Thymus (tissue), 14 donors: ENCODE measurements at places on chromosomes 5 and 9. TPM values are rescaled to one million over a fixed set of nuclear protein-coding genes. Genes with fewer than 3 reads are reported as not detected.
A peak's percentile ranks its signal among the peaks of the same experiment; 100 is the strongest.

DNA sequence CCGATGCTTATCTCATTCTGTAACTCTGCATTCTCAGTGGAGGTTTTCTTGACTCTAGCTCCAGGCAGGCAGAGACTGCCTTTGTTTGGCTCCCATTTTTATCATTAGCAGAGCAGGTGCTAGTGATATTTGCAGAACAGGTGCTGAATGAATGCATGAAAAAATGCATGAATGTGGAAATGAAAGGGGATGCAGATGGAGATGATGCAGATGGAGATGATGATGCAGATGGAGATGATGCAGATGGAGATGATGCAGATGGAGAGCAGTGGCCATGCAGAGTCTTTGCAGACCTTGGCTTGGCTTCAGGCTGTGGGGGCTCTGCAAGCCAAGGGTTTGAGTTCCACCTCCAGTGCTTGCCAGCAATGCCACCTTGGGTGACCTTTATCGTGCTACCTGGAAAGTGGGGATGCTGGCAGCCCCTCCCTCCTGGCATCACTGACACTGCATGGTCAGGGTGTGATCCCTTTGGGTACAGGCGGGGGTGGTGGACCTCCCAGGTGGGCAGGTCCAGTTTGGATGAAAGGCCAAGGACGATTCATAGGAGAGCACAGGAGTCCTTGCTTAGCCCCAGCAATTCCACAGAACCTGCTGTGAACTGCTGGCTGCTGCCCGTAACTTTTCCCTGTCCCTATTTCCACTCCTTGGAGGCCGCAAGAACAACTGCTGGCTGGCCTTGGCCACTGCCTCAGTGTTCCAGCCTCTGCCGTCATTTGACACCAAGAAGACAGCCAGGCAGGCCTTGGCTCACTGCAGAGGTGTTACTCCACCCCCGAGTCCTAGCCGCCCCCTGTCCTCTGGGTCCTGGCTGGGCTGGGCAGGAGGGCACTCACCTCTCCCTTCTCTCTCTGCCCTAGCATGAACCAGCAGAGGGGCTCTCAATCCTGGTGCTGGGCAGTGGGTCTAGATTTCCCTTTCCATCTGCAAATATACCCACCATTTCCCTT is 33.0 kb downstream of the ERGIC1 start:
- DNase-seq: no peak

DNA sequence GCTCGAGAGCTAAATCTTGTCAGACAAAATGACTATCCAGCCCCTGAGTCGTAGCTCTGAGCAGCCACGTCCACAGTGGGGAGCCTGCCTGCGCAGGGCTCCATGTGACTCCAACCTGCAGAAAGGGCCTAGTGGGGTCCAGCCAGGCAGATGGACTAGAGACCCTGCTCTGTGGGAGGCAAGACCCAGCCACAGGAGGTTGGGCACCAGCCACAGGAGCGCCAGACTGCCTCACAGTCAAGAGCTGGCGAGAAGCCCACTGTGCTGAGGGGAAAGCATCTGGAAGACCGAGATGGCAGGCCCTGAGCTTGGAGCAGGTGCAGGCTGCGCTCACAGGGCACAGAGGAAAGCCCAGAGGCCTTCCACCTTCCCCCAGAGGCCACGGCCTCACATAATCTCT is 61.4 kb downstream of the C5orf15 start:
- DNase-seq: no peak

DNA sequence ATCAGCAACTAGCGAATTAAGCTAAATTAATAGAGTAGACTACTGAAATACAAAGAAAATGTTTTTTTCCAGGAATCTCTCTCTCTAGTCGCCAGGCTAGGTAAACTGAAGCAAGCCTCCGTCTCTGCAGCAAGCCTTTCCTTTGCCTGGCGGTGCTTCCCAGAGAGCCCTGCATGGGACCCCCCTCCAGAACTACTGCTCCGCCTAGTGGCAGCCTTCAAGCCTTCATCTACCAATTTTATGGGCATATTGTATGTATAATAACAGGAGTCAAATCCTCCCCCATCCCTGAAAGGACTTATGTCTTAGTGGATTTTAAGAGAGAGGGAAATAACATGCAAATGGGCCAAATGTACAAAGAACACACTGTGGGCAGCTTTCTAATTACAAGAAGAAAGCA is 241.9 kb downstream of the SAXO1 start:
- no peak for DNase-seq

GRCh38 chr9:109372246-109372645 is 51.4 kb upstream of the EPB41L4B start:
- DNase-seq: no peak

DNA sequence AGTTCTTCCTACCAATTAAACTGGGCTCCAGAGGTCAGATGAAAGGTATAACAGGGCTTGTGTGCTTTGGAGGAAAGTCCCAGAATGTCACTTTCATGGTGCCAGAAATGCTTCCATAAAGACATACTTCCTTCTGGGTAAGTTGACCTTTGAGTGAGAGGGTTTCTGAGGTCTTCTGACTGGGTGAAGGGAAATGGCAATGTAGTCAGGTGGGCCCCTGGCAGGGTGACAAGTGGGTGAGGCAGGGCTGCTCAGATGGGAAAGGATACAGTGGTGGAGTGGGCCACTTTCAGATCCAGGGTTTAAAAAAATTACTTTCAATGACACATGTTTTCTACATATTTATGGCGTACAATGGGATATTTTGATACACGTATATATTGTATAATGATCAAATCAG is 136.5 kb upstream of the PITX1 start:
- no peak for DNase-seq

GRCh38 chr9:131554843-131555351 is 9.6 kb downstream of the PRRT1B start:
- no peak for DNase-seq

DNA sequence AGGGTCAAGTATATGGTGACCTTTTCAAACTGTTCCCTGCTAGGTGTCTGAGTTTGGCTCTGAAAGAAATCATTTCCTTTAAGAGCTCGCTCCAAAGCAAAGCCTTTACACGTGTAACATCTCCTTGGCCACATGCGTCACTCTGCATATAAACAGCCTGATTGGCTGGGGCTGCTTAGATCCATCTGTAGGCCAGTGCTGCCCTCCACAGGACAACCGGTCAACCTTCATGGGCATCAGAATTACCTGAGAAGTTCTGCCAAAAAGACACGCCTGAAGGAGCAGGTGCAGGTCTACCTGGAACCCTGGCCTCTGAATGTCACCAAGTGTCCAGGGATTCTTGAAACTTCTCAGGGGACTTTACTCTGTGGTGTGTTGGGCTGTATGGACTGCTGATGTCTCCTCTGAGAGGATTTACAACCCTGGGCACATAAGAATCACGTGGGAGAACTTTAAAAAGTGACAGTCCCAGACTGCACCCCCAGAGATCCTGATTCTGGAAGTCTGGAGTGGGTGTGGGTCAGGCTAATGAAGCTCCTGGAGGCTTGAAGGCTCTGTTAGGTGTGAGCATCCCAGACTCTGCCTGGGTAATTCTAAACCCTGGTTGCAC is 497.6 kb downstream of the GADD45G start:
- DNase-seq: peak; percentile 52

DNA sequence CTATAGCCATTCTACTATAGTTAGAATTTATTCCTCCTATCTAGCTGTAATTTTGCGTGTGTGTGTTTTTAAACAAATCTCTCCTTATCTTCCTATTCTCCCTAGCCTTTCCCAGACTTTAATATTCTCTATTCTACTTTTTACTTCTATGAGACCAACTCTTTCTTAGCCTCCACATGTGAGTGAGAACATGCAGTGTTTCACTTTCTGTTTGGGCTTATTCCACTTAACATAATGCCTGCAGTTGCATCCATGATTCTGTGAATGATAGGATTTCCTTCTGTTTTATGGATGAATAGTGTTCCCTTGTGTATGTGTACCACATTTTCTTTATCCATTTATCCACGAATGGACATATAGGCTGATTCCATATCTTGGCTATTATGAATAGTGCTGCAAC is 192.3 kb upstream of the TLX3 start:
- no peak for DNase-seq

DNA sequence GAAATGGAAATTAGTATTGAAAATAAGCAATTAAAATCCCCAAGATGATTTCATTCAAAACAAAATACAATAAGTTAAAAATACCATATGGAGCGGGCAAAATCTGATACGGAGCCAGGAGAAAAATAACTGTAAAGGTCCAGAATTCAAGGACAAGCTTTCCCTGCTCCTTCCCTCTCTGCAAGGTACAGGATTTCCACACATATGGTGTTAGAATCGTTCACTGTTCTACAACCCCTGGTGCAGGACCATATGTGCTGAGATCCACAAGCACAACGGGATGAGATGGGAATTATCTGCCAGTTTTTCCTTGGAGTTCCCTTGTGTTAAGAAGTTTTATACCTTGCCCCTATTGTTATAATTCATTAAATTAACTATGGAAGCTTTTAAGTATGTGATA is 94.7 kb upstream of the DMAC1 start:
- no peak for DNase-seq

DNA sequence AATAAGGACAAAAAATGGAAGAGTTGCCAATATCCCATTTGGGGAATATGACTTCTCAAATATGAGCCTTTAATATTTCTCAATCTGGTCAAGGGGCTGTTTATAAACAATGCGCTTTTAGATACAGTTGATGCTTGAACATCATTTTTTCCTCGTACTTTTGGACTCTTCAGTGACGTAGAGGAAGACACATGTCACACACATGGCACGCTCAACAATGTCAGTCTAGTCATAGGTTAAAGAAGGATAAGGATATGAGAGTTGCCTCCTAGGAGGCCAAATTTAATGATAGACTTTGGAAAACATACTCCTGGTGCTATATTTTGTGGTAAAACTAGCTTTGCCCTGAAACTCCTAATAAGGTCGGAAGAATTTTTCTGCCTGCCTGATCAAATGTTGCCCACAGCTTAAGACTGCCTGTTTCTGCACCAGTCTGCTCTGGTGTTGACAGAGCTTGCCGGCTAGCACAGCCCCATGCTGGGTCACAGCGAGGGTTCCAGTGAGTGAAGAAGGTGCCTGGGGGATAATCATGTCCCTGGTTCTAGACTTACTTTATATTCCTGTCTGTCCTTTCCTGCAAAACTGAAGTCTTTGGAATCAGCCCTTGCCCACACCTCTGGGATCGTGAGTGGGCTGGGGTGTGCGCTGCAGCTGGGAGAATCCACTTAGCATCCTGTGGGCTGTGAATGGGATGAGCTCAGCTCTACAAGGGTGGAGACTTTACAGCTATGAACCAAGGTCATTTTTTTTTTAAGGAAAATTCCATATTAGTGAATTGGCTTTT is 230.8 kb upstream of the IRX4 start:
- no peak for DNase-seq

DNA sequence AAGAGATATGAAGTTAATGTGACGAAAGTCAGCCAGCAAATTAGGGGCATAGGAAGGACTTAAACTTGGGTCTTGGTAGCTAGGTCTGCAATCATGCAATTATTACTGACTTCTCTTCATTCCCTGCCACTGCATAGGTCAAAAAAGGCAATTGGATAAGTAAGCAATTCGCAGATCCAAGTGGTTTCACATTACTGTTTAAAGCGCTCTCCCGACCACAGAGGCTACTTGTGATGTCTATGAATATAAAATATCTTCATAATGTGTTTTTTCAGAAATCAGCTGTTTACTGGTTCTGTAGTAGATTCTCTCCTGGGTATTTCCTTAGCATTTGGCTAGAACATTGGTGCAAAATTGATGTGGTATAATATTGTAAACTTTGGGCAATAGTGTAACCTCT is 174.7 kb upstream of the PTGER4 start:
- DNase-seq: no peak

DNA sequence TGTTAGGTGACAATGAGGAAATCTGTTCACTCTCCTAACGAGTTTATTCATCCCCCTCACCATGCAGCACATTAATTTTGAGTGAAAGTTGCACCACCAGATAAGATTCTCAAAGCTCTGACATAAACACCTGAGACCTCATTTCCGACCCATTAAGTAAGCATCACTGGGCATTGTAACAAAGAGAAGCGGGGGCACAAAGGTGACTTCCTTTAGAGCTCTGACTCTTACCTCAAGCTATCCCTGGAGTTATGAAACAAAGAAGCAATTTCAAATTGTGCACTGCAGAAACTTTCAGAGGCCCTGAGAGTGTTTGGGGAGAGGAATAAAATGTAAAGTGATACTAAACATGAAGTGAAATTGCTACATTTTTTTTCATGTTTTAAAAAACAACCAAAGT is 29.5 kb downstream of the C5orf15 start:
- no peak for DNase-seq

DNA sequence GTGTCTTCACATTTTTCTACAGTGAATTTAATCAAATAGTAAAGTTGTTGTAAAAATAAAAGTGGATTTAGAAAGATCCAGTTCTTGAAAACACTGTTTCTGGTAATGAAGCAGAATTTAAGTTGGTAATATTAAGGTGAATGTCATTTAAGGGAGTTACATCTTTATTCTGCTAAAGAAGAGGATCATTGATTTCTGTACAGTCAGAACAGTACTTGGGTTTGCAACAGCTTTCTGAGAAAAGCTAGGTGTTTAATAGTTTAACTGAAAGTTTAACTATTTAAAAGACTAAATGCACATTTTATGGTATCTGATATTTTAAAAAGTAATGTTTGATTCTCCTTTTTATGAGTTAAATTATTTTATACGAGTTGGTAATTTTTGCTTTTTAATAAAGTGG is 60.4 kb downstream of the MTAP start:
- no peak for DNase-seq

GRCh38 chr9:121788686-121789366 is 137.4 kb downstream of the DAB2IP start:
- no peak for DNase-seq

GRCh38 chr9:105963343-105964099 is 269.2 kb downstream of the TMEM38B start:
- no peak for DNase-seq

- no peak for DNase-seq
These were observed 56.1 kb upstream of the ZNF300 start for GRCh38 chr5:150960791-150961396.

- no peak for DNase-seq
These were observed 77.7 kb upstream of the GNA14 start for GRCh38 chr9:77725820-77726219.

- no peak for DNase-seq
These were observed 57.6 kb downstream of the IL31RA start for GRCh38 chr5:55908804-55909203.

DNA sequence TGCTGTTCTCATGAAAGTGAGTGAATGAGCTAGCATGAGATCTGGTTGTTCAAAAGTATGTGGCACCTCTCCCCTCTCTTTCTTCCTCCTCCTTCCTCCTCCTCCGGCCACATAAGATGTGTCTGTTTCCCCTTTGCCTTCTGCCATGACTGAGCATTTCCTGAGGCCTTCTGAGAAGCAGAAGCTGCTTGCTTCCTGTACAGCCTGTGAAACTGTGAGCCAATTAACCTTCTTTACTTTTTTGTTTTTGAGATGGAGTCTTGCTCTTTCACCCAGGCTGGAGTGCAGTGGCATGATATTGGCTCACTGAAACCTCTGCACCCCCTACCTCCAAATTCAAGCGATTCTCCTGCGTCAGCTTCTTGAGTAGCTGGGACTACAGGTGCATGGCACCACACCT is 6.1 kb downstream of the S100Z start:
- DNase-seq: no peak

GRCh38 chr5:175796536-175797499 is 74.6 kb upstream of the CPLX2 start:
- peak; percentile 21 for DNase-seq

Gene SPATA6L
- 0.47 TPM for total RNA-seq

Gene SLC46A2
- 24.6 TPM for total RNA-seq

Gene CKMT2
- total RNA-seq: 0.33 TPM

Gene NPR3
- total RNA-seq: 4.9 TPM

Gene OLFM1
- total RNA-seq: 28.3 TPM

Gene MEIKIN
- total RNA-seq: 0.14 TPM

Gene AGXT2
- not detected for total RNA-seq

Gene NOL6
- total RNA-seq: 12.0 TPM

Gene SPRY4
- 1.6 TPM for total RNA-seq

Gene C5
- total RNA-seq: 2.4 TPM

Gene GDF9
- 0.47 TPM for total RNA-seq

Gene GLRA1
- total RNA-seq: not detected
